ENCODE measurements at places on chromosomes 12 and 14. TPM values are rescaled to one million over a fixed set of nuclear protein-coding genes. Genes with fewer than 3 reads are reported as not detected.

SERPINA12 gene
- not detected for total RNA-seq

KRT77 gene
- not detected for total RNA-seq

ANAPC5 gene
- total RNA-seq: 144 TPM

SLC6A13 gene
- 0.27 TPM for total RNA-seq

POLE gene
- 168 TPM for total RNA-seq

RDH16 gene
- 0.23 TPM for total RNA-seq

NTF3 gene
- total RNA-seq: not detected

DAD1 gene
- 228 TPM for total RNA-seq

WSCD2 gene
- total RNA-seq: not detected

GRCh38 chr12:94594443-94594825 lies 55.9 kb downstream of the TMCC3 start:
- no peak for DNase-seq

GRCh38 chr14:101078892-101079221 lies 175.3 kb upstream of the RTL1 start:
- DNase-seq: no peak

DNA sequence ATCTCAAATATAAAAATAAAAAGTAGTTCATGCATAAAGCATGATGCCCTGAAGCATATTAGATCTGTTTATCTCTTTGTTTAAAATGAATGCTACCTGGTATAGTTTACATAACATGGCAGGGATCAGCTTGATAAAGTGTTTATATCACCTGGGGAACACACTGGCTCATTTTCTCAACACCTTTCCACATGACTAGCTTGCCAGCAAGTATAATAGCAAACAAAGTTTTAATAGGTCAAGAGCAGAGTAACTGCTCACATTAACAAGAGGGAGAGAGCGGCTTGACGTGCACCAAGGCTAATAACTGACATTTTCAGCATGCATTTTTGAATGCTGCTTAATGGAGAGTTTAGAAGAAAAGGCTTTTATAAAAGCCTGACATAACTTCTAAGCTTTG lies 246.4 kb downstream of the EGLN3 start:
- DNase-seq: no peak

DNA sequence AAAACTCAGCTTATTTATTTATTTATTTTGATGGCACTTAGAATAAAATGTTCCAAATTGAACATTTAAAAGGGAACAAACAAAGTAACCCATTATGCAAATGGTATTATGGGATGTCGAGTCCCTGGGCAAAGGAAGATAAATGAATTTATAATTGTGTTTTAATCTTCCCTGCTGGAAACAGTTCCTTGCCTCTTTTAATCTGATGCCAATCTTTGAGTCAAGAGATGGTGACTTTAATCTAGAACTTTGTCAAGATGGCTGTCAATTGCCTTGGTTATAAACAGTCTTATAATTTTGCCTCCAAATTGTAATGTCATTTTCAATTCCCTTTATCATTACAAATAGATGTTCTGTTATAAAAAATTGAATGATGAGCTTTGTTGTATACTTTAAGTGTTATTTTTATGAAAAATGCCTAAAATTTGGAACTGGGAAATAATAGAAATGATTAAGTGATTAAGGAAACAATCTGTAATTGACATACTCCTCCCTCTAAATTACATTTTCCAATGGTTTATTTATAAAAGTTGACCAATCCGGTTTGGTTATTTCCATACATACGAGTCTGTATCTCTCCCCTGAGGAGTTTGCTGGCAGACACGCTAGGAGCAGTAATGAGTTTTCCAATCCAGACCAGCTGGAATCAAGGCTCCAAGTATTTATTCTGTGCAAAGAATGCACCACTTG lies 134.9 kb upstream of the FRMD6 start:
- no peak for DNase-seq

DNA sequence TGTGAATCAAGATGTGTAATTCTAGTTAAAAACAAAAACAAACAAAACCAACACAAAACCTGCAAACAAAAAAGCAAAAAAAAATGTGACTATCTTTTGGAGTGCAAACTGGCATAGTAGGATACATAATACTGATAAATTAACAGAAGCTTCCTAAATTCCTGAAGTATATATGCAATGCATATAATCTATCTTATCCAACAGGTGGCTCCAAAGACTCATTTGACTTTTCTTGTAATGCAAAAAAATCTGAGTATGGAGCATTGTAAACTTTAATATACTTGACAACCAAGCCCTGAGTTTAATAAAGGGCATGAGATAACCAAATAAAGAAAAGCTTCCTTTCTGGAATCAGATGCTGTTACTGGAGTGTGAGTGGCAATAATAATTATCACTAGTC lies 1003.6 kb downstream of the FSCB start:
- DNase-seq: no peak

DNA sequence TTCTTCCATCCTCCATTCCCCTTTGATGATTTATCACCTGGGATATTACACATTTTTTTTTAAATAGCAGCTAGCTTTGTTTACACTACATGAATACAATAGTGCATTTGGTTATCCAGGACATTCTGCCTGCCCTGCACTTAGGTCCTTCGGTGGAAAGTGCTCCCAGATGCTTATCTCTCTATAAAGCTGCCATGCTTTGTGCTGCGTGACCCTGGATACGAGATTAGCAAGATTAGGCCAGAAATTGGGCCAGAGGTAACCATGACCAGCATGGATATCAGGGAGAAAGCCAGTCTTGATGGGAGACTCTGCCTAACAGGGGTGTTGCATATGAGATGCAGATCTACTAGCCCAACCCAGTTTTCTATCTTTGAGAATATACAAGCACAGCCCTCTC lies 12.1 kb upstream of the KRT83 start:
- no peak for DNase-seq

GRCh38 chr12:21786041-21786531 lies 11.6 kb upstream of the KCNJ8 start:
- DNase-seq: no peak

DNA sequence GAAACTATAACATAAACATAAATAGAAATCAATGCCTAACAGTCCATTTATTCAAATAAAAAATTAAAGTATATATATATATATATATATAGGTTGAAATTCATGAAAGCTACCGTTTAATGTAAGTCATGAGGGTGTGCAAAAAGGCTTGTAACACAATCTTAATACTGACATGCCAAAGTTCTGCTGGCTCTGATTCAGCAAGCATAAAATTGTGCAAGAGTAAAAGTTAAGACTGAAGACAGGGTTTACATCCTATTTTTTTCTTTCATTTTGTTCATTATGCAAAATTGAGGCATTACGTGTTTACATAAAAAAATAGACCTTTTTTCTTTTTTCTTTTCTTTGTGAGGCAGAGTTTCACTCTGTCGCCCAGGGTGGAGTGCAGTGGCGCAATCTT lies 984.2 kb downstream of the FSCB start:
- DNase-seq: no peak

GRCh38 chr12:49952391-49953055 lies 2.0 kb downstream of the AQP2 start:
- DNase-seq: no peak

GRCh38 chr12:3667485-3667884 lies 85.4 kb downstream of the CRACR2A start:
- DNase-seq: no peak

GRCh38 chr12:29103539-29103974 lies 45.5 kb upstream of the FAR2 start:
- peak; percentile 58 for DNase-seq

DNA sequence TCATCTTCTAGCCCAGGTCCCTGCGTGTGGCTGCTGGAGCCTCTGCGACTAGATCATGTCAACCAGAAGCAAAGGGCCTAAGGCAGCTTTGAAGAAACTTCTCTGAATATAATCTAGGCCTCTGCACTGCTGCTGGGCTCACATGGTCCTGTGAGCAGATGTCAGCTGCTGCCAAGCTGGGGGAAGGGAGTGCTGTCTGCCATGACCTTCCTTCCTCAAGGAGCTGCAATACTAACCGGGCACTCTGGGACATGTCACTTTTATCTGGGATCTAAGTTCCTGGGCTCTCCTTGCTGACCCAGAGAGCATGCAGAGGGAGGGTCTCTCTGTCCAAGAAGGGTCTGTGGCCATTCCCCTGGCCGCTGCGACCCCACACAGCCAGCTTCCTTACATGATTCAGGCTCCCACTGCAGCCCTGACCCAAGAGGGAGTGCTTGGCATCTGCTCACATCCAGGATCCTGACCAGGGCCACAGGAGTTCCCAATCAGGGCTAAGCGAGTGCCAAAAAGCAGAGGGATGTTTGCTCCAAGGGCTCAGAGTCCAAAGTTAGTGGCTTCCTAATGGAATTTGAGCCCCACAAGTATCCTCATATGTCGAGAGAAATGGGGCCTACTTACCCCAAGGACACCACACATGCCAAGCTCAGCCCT lies 74.0 kb downstream of the PLEKHG3 start:
- no peak for DNase-seq

DNA sequence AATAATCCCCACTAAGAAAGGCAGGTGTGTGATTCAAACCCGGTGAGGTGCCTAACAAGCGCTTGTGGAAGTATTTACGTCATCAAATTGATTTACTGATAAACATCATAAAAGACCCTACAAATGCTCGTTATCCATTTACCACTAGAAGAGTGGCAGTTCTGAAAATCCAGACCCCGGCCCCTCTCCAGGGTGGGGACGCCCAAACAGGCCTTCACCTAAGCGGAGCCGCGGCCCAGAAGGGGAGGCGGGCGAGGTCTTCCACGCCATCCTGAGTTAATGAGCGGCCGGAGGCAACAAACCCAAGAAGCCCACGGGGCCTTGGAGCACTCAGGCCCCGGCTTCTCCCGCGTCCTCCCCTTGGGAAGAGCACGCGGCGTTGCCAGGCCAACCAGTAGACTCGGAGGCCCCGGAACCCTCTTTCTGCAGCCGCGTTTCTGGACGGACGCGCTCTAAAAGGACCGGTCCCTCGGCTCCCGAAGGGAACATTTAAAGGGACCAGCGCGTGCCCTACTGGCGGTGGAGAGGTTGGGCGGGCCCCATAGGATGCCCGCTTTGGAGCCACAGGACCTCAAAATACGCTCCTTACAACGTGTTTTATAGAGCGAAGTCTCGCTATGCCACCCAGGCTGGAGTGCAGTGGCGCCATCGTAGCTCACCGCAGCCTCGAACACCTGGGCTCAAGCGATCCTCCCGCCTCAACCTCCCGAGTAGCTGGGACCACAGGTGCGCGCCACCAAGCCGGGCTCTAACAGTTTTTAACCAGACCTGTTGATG lies 3.5 kb downstream of the PTPN21 start:
- DNase-seq: peak; percentile 23

DNA sequence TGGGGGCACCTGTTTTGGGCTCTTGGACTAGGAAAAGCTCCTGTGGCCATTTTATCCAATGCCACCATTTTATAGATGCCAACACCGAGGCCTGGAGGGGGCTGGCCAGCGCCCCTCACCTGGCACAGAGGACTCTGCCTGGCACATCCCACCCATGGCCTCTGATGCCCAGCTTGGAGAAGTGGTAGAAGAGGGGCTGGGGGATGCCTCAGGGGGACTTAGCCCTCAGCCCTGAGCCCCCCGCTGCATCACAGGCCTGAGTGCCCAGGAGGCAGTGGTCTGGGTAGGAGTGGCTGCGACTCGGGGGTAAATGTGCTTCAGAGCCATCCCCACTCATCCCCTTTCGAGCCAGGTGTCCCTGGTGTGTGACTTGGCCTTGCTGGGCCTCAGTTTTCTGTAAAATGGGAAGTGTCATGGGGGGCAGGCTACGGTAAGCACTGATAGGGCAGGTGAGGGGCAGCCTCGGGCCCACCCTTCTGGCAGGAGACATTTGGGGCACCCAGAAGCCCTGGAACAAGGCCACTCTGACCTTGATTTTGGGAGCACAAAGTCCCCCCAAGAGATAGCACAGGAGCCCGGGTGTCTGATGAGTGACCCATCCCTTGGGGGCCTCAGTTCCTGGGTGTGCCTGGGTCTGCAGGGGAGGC lies 22.5 kb downstream of the SH2B3 start:
- no peak for DNase-seq

GRCh38 chr12:91040096-91040755 lies 17.6 kb downstream of the KERA start:
- DNase-seq: no peak

- DNase-seq: no peak
Measured at GRCh38 chr12:121484967-121485366, 85.0 kb downstream of the RNF34 start.

- DNase-seq: no peak
Measured at GRCh38 chr12:113936460-113936859, 29.7 kb downstream of the RBM19 start.

GRCh38 chr12:15963271-15963670 lies 52.1 kb downstream of the DERA start:
- DNase-seq: no peak

GRCh38 chr12:128381946-128382345 lies 115.0 kb downstream of the TMEM132C start:
- DNase-seq: no peak

DNA sequence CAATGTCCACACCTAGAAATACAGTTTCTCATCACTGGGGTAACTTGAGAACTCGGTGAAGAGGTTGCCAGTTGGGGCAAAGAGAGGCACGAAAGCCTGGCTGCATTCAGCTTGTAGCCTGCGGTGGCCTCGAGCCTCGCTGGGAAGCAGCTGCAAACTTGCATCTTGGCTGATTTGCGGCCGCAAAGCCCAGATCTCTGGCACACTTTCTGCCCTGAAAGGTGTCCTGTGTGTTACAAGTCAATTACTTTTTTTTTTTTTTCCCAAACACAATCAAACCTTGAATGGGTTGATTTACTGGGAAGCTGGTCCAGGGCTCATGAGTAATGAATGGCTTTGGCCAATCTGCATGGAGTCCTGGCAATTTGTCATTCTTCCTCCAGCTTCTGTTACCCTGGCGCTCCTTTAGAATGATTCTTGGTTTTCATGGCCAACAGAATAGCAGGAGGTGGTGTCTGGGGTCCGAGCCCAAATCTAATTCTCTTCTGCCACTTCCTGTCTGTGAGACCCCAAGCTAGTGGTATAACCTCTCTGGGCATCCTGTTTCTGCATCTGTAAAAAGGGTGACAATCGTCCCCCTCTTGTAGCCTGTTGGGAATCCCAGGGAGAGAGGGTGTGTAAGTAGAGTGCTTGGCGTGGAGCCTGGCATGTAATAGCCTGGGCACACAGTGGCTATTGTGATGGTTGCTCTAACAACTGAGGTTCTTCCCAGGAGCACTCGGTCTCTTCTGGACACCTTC lies 6.7 kb downstream of the BCL7A start:
- DNase-seq: no peak

DNA sequence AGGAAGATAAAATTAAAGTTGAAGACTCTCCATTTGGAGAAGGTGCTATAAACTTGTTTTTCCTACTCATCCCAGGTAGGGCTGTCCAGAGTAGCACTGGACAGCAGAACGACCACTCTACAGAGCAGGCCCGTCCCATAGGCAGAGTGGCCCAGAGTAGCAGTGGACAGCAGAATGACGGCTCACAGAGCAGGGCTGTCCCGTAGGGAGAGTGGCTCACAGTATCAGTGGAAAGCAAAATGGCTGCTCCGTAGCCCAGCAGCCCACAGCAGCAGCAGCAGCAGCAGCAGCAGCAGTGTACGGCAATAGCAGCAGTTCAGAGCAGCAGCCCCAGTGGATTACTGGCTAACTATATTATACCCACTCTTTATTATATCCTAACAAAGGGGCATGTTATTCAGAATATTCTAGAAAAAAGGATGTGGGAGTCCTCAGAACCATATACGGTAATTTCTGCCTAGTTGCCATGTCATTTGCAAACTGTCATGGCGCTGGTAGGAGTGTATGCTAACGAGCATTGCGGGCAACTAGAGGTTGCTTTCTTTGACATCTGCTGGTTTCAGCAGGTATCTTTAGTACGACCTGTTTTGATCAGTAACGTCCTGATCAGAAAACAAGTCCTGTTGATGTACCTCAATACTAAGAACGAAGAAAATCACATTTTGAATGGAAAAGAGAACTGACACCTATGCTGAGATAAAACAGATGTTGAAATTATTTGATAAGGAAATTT lies 567.3 kb downstream of the SLC16A7 start:
- no peak for DNase-seq

- no peak for DNase-seq
Measured at GRCh38 chr14:63276492-63277342, 42.0 kb downstream of the GPHB5 start.

All from activated T-helper 1 cell treated with anti-CD3 and anti-CD28 coated beads, Interleukin-12 subunit alpha, Interleukin-12 subunit beta, Interleukin-2, Interleukin-4 antibody, amounts not matched to agents 30 ng/mL and 10 ng/mL and 1 ng/mL, durations not matched to agents 14 hours and 24 hours and 36 hours (primary cell).